KBM-7 (cell line): ENCODE measurements at places on chromosomes 3 and 15.

GRCh38 chr15:73894133-73894814 lies 20.9 kb downstream of the TBC1D21 start:
- no peak for DNase-seq

DNA sequence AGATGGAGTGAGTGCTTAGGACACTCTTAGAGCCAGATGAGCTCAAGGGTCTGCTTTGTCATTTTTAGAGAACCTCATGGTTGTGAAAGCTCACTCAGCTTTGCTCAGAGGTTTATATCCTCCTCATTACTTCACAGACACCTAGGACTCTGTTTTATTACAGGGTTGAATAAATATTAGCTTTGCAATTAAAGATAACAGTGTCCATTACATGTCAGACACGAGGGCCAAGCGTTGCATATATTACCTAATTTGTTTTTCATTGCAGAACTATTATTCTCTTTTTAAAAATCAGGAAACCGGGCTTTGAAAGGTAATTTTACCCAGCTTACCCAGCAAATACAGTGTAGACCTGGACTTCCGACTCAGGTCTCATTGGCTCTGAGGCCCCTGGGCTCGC lies 16.1 kb downstream of the MAP6D1 start:
- DNase-seq = no peak

- peak; percentile 56 for DNase-seq
These were observed 12.4 kb downstream of the TNK2 start for GRCh38 chr3:195895861-195896360.

- DNase-seq = no peak
These were observed 18.0 kb downstream of the NIT2 start for GRCh38 chr3:100352296-100353231.

DNA sequence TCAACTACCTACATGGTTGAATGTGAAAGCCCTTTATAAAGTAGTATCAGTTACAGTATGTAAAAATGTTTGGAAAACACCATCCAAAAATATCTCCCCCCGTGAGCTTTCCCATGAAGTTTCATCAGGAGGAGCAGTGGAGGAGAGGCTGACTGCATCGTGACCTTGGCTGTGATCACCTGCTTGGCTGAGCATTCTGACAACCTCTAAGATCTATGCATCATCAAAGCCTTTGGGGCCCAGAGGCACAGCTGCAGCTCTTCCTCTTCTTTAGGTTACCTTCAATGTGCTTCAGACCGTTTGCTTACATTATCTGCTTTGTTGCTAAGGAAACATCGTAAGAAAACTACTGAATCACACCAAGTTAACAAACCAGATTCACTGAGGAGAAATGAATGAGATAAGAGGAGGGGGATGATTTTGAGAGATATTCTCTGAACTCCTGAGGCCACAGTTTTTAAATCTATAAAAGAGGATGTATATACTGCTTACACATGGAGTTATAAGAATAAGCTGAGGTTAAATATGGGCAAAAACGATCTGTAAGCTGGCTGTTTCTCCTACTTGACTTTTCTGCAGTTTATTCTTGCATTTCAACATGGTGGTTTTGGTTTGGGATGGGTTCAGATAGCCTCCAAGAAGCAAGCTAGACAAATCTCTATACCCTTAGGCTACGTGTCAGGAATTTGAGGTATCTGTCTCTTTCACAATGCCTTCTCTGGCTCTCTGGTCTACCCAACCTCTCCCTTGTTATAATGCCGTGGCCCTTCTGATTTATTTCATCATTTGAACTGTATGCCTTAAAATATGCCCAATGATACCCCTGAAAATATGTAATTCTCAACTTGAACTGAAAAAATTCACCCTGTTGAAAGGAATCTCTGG lies 4.0 kb downstream of the GCSAM start:
- peak; percentile 20 for DNase-seq

GRCh38 chr3:124395162-124395561 lies 335.1 kb upstream of the UMPS start:
- no peak for DNase-seq

DNA sequence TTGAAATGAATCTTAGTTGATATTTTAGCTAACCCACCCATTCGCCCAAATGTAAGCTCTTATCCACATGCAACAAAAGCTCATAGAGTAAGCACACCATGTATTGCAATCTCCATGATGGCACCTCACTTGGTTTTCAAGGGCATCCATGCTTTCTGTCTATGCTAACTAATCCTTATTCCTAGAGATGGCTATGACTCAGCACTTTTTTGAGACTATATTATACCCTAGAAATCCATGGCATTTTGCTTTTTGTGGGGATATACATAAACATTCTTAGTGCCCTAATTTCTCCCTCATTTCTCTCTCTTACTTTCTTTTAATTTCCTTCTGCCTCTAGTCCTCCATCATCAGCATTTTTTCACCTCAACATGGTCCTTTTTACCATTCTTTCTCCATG lies 168.5 kb upstream of the STT3B start:
- no peak for DNase-seq

DNA sequence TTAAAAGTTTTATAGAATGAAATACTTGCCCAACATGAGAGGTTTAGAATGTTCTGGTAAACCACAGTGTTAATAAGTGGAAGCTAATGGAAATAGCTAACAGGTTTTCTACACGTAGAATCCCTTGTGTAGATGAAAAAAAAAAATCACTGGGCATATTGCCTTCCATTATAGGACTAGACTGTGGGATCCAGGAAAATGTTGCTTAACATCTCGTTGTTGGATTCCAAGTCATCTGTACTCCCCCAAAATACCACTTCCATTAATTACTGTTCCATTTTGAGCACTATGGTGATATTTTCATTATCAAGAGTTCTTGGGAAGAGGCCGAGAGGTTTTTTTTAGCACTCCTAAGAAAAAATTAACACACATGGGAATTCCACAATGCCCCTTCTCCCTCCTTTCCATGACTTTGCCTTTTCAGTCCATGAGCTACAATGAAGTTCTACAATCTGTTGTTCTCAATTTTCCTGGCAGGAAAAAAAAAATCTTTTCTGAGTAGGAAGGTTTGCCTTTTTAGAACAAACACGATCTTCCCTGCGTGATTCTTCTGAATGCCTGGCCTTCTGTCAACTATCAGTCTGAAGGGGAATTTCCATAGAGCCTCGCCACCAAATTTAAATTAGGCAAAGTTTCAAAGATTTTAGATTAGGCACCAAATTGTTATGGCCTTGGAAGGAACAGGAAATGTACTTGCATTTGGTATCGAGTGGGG lies 74.4 kb upstream of the CTDSPL start:
- DNase-seq = peak; percentile 14

DNA sequence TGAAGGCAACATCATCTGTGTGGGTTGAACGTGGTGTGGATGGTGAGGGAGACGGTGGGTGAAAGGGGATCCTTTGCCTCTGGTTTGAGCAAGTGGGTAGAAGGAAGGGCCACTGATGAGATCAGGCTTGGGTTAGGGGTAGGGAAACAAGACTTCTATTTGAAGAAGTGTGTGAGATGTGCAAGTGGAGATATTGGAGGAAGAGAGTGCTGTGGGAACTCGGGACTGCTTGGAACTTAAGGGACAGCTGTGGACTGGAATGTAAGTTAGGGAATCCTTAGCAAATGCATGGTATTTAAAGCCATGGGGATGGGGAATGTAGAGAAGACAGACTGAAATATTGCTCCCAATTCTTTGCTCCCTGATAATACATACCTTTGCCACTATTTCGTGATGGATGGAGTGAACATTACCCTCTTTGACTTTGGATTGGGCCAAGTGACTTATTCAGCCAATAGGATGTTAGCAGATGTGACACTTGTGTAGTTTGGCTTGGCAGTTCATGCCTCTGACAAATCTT lies 30.2 kb upstream of the AMOTL2 start:
- DNase-seq = no peak

GRCh38 chr15:86201313-86202008 lies 121.8 kb downstream of the AGBL1 start:
- no peak for DNase-seq

DNA sequence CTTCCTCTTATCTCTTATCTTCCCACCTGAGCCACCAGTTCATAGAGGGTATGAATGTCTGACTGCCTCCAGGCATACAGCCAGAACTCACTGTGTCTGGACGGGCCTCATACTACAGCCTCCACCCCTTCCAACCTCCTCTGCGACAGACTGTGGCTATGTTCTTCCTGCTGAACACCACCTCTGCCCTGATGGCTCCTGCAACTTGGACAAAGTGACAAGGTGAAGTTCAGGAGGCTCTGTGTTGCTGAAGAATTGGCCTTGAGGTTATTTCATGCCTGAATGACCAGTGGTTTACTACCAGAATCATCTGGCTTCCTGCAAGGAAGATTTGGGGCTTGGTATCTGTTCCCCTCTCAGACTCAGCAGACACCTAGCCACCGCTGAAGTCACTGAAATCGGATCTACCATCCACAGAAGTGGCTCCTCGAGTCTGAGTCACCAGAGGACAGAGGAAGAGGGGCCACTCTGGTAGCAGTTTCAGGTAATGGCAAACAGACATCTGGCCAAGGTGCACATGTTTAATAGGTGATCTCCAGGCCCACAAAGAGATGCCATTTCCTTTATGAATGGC lies 14.2 kb upstream of the ULK3 start:
- DNase-seq = peak; percentile 76

DNA sequence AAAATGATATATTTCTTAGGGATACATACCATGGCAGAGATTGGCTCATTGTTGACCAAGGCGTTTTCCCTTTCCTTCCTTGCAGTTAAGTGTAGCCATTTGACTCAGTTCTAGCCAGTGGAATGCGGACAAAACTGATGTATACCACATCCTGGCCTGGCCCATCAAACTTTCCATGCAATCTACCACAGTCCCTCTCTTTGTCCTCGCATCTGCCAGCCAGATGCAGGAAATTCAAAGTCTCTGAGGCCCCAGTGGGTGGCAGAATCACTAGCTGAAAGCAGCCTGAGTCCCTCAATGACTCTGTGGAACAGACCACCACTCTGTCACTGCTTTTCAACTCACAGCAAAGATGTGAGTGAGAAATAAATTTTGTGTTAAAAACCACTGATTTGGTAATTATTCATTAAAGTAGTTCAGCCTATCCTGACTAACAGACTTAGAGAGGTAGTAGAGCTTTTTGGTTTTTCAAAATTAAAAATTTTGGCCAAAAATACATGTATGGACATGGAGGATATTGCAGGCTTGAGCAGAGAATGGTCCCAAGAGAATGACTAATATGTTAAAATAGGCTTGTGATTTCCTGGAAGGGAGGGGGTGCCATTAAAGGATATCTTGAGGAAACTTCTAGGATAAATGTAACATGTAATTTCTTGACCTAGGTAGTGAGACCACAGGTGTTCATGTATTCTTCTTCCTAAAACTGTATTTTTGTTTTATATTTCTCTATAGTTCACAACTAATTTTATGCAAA lies 10.9 kb downstream of the LRRFIP2 start:
- DNase-seq = peak; percentile 20

GRCh38 chr15:45704329-45705249 lies 69.8 kb downstream of the SQOR start:
- no peak for DNase-seq

DNA sequence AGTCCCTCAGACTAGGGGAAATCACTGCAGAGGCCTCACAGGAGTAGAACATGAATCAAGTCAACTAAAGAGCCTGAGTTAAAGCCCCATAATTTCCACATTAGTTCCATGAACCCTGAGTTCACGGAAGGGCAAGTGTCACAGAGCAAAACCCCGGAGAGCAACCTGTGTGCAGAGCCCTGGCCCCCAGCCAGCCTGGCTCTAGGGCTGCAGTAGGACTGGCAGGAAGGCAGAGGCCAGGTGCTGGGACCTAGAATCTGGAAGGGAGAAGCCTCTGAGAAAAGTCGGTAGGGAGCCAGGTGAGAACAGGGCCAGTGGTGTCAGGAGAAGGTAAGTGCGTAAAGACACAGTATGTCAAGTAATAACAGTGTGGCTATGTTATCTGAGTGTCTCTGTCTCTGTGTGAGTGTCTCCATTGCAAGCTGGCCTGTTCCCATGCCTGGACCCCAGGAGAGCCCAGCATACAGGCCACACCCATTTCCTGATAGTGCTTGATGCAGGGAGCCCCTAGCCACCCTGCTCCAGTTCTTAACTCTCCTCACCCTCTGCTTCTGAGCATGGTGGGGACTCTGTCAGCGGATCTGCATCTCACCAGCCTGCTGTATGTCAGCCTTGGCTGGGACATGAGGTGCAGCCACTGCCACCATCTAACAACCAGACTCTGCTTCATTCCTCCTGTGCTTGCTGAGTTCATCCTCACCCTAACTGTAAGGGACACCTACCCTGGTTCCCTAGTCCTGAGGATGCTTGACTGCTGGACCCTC lies 11.3 kb upstream of the MANF start:
- no peak for DNase-seq

GRCh38 chr3:17044855-17045254 lies 160.1 kb downstream of the PLCL2 start:
- DNase-seq = no peak

DNA sequence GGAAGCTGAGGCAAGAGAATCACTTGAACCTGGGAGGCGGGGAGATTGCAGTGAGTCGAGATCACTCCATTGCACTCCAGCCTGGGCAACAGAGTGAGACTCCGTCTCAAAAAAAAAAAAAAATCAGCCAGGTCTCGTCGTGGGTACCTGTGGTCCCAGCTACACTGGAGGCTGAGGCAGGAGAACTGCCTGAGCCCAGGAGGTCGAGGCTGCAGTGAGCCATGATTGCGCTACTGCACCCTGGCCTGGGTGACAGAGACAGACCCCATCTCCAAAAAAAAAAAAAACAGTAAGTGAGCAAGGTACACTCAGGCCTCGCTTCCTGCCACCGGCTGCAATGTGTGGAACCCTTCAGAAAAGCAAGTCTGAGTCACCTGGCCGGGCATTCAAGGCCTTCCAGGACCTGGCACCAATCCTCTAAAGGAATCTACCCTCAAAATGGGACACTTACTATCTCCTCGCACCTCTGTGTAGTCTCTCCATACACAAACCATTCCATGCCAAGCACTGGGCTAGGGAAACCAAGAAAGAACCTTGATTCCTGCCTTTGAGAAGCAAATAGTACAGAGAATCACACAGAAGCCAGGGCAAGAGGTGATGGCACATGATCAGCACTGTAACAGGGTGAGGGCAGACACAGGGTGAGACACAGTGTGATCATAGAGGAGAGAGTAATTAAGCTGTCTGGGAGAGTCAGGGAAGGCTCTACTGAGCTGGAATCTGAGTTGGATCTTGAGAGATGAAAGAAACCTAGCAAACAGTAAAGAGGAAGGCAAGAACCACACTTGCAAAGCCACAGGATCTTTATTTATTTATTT lies 9.7 kb downstream of the SCAMP2 start:
- DNase-seq = no peak

- DNase-seq = no peak
These were observed 11.3 kb downstream of the TMEM108 start for GRCh38 chr3:133049491-133049890.

- no peak for DNase-seq
These were observed 42.7 kb upstream of the BLM start for GRCh38 chr15:90674476-90674875.

GRCh38 chr3:44950275-44950734 lies 25.7 kb downstream of the ZDHHC3 start:
- no peak for DNase-seq
